ENCODE measurements at places on chromosomes 12 and 14.

DNA sequence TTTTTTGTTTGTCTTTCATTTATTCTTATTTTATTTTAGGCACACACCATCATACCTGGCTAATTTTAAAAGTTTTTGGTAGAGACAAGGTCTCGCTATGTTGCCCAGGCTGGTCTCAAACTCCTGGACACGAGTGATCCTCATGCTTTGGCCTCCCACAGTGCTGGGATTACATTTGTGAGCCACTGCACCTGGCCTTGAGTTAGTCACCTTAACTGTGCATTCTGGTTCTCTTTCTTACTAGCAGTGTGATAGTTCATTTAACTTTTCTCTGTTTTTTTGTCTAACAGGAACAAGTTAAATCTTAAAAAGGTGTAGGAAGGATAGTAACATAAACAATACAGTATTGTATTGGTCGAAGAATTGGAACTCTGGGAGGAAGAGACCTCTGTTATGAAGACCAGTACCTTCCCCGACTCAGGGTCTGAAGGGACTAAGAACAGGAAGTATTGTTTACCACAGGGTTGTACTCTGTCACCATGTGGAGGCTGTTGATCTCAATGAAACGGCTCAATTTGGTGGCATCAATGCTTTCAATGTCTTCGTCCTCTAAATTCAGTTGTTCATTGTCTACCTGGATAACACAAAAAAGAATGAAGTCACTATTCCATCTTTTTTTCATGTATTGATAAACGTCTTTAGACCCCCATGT is 17.7 kb downstream of the ERP27 start:
- DNase-seq = no peak

GRCh38 chr14:93029911-93030508 is 85.7 kb downstream of the ITPK1 start:
- DNase-seq = no peak

GRCh38 chr12:6314776-6315175 is 4.3 kb downstream of the PLEKHG6 start:
- no peak for DNase-seq

DNA sequence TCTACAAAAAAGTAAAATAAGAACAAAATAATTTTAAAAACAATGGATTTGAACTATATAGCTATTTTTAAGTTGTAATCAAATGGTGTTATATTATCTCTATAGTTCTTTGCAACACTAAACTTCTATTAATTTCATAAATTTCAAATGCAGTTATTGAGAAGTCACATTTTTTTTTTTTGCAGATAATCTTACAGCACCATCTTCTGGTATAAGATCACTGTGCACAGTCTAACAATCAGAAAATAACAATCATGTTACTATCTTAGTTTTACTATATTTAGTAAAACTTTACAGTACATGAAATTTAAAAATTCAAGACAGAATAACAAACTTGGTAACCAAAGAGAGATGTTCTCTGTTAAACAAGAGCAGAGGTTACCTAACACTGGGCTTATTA is 40.6 kb downstream of the GXYLT1 start:
- DNase-seq = no peak

DNA sequence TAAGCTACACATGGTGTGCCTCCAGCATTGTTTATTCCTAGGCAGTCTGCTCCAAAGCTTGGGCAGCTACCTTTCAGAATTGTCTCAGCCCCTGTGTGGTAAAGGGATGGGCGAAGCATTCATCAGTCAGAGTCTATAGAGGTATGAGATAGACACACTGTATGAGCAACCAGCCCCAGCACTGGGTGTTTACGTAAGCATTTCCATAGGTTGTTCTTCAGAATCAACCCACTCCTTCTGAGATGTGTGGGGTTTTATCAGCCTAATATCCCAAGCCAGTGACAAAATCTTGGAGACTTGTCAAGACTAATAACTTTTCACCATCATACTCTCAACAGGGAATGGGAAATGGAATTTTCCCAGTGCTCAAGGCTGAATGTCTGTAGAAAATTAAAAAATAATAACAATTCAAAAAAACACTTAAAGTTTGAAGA is 98.2 kb downstream of the BTG1 start:
- no peak for DNase-seq

GRCh38 chr14:95559203-95559602 is 24.4 kb downstream of the GLRX5 start:
- DNase-seq = no peak

- DNase-seq = no peak
These were observed 10.5 kb upstream of the STAC3 start for GRCh38 chr12:57261428-57261865.

DNA sequence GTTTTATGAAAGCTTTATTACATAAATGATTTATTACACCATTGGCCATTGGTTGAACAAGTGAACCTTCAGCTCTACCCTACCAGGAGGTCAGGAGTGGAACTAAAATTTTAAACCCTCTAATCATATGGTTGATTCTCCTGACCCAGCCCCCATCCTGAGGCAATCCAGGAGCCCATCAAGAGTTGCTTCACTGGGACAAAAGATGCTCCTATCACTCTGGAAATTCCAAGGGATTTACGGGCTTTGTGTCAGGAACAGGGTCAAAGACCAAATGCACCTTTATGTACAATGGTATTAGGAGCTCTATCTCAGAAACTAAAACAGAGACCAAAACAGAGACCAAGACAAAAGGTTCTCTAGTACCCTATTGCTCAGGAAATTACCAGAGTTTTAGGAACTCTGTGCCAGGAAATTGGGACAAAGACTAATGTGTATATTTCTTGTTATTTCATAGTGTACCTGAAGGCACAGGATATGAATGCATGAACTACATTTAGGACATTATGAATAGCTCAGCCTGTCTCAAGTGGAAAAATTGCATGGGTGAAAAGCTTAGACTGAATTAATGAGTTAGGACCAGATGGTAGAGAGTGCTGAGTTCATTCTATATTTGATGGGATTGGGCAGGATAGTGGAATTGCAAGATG is 171.7 kb upstream of the FLRT2 start:
- no peak for DNase-seq

DNA sequence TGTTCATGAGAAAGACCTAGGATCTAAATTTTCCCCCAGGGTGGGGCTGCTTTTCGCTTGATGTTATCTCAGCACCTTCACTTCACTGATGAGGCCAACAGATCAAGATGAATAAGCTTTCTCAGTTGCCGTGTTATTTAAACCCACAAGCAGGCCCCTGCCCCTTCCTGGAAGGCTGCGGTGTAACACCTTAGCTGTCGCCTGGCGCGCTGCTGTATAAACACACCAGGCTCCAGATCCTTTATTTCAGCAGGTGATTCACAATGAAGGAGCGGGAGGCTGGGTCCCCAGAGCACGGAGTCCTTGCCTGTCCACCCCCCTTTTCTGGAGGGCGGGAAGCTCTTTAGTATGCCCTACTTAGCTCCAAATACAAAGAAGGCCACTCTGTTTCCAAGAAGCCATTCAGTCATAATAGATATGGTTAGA is 515.4 kb downstream of the FUT8 start:
- DNase-seq = peak; percentile 31

- DNase-seq = no peak
These were observed 12.3 kb upstream of the TFCP2 start for GRCh38 chr12:51185171-51185717.

DNA sequence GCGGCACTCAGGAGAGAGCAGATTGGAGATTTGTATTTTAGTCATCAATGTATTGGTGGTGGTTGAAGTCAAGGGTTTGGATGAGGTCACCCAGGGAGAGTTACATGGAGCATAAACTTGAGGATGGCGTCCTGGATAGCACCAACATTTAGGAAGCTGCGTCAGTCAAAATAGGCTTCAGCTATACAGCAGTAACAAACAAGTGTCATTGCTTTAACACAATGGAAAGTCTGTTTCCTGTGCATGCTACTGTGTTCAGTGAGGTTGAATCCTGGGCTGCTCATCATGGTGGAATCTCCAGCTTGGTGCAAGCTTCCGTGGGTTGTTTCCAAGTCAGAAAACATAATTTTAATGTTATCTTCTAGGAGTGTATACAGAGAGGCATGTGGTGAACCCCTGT is 180.4 kb downstream of the CFAP54 start:
- no peak for DNase-seq

- DNase-seq = no peak
These were observed 88.5 kb upstream of the RIN3 start for GRCh38 chr14:92425101-92425500.

DNA sequence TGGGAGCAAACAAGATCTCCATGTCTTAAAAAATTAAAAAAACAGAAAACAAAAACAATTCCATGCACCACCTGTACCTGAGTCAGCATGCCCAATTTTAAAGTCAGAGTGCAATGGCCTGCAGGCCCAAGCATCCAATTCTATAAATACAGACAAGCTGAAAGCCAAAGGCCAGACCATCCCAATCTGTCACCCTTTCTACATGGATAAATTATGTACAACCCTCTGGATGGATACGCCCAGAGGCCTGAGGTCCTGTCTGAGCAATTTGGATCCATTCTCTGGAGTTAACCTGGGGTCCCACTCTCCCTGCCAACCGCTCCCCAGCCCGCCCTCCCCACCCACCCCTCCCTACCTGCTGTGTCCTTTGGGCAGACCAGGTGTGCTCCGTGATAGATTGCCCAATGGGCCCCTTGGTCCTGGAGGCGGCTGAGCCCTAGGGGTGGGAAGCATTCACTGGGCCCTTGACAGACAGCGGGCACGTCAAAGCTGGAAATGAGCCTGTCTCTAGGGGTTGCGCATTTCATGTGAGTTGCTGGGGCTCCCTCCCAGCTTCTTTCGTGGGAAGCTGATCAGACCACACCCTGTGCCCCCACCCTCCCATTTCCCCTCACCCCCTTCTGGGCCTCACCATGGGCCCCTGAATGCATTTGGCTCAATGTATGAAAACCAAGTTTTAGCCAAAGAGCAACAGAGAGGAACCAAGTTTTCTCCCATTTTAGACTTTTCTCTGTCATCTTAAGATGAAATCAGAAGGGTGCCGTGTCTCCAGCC is 171.3 kb downstream of the BCL11B start:
- no peak for DNase-seq

- no peak for DNase-seq
These were observed 9.4 kb upstream of the OASL start for GRCh38 chr12:121048442-121048841.

- DNase-seq = no peak
These were observed 1936.8 kb upstream of the SEL1L start for GRCh38 chr14:83470466-83470865.

DNA sequence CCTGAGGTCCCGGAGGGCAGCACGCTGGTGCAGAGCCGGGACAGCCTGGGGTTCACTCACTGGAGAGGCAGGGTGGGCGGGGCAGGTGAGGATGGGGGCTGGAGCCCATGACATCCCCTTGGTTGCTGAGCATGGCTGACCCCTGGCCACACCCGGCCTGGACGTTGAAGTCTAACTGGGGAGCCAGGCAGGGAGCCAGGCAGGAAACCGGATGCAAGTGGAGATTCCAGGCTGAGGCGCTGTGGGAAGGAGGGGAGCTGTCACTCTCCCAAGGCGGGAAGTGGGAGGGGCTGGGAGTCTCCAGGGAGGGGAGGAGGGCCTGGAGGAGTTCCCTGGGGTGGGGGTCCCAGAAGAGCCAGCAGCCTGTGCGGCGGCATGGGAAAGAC is 7.7 kb upstream of the INF2 start:
- no peak for DNase-seq

DNA sequence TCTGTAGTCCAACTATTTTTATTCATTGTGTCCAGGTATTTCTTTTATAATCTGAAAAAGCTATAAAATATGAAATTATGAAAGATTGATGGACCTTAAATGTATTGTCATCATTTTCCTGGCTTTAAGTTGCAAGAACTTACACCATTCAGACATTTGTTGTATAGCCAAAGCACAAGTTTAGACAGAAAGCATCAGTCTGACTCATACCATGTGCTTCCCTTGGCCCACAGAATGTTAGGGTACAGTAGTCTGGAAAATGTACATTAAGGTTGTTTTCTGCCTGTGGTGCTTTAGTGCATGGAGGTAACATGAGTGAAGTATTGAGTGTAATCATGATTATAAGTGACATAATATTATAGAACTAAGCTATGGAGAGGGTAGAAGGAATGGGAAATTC is 1002.5 kb downstream of the BCL11B start:
- no peak for DNase-seq

DNA sequence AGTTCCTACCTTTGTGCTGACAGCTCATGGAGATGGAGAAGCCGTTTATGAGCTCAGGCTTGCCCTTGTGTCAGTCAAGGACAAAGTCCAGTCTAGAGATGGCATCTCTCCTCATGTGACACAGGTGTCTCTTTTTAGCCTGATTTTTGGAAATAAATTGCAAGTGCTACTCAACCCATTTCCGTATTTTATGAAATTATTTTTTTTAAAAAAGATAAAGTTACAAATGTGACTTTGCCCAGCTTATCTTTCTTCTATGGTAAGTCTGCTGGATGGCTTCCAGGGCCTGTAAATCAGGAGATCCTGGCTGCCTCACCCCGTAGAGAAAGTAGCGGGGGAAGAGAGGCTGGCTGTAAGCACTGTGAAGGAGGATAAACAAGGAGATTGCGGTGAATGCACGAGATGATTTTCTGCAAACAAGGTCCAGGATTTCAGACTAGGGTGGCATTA is 169.7 kb downstream of the MYRFL start:
- DNase-seq = no peak

DNA sequence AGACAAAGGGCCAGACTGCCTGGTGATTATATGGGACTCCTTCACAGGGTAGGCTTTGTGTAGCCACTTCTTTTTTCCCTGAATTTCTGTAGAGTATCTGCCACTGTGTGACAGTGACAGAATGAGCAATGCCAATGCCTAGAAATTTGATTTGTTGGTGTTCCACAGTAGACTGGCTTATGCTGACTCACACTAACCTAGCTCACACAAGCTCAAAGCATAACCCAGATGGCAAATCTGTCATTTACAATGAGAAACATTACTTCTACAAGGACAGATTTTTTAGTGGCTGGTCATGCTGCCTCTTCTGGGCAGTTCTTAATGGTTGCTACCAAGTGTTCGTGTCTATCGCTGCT is 15.9 kb downstream of the CFAP251 start:
- no peak for DNase-seq

- no peak for DNase-seq
These were observed 149.2 kb downstream of the NRXN3 start for GRCh38 chr14:78319406-78319805.

GRCh38 chr12:66269142-66269541 is 33.2 kb upstream of the HELB start:
- DNase-seq = no peak

DNA sequence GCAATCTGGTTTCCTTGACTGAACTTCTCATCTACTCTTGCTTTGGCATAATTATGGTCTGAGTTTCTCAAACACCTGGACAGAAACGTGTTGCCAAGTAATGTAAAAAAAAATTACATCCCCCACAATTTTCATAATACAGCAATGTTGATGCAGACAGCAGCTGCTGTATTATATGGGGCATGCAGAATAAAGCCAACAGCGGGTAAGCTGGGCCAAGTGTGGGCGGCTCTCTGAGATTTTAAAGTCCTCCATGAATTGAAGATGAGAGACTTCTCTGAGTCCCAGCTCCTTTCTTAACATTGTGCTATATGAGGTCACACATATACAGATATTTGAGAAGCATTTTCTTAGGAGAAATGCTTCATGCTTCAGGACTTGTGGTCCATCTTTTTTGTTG is 881.2 kb downstream of the GALC start:
- no peak for DNase-seq

GRCh38 chr12:2696136-2696535 is 98.6 kb upstream of the FKBP4 start:
- DNase-seq = no peak
